ENCODE measurements at places on chromosomes 3 and 15.
A peak's percentile ranks its signal among the peaks of the same experiment; 100 is the strongest.

GRCh38 chr3:176655404-176656094 is 541.7 kb downstream of the TBL1XR1 start:
- no peak for DNase-seq

DNA sequence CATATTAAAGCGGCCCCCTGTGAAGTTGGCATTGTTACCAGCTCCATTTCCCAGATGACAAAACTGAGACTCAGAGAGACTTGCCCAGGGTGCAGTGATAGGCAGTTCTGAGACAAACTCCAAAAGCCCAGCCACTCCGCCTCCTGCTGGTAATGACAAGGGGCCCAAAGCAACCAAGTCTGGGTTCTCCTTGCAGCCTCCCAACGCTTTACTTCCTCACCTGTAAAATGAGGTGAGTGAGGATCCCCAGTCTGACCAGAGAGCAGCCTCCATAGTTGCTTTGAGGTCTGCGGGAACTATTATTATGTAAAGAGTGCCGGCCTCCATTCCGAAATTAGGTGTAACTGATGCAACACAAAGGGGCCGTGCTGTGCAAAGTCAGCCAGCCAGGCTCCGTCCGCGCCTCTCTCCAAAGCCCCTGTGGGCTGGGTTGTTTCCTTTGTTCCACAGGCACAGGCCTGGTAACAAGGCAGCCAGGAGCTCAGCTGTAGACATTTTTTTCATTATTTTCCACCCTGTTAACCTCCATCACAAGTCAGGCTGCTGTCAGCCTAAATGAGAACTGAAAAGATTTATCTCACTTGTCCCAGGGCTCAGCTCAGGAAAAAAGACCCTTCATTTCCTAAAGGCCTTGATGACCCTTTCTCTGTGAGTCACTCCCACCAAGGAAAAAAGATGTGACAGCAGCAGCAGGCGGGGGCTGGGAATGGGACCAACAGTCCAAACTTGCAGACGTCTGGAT is 139.1 kb upstream of the RAD18 start:
- no peak for DNase-seq

DNA sequence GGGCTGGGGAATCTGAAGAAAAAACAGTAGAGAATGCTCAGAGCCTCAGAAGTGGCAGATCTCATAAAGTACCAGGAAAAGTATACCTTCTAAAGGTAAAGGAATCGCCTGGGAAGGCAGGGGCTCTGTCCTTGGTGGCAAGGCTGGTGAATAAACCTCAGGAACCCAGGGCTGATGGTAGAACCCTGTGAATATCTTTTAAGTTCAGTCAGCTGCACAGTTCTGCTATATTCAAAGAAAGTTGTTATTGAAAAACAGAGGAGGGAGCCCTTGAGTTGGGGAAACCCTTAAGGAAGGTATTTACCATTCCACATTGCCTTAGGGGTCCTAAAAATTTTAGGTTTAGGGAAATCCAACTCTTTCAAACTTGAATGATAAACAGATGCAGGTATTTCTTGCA is 31.2 kb downstream of the ZPLD1 start:
- no peak for DNase-seq

DNA sequence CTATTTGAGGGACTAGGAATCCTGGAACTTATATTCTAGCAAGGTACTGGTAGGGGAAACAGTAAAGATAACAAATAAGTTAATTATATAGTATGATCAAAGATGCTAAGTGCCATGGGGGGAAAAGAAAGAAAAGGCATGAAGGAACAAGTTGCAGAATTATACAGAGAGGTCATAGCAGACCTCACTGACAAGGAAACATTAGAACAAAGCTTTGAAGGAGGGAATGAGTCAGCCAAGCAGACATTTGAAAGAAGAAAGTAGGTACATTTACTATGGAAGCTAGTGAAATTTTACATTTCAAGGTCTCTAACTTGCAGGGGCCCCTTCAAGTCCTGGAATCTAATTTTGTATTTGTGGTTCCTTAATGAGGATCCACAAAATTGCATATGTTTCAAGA is 57.2 kb upstream of the TIPARP start:
- no peak for DNase-seq

DNA sequence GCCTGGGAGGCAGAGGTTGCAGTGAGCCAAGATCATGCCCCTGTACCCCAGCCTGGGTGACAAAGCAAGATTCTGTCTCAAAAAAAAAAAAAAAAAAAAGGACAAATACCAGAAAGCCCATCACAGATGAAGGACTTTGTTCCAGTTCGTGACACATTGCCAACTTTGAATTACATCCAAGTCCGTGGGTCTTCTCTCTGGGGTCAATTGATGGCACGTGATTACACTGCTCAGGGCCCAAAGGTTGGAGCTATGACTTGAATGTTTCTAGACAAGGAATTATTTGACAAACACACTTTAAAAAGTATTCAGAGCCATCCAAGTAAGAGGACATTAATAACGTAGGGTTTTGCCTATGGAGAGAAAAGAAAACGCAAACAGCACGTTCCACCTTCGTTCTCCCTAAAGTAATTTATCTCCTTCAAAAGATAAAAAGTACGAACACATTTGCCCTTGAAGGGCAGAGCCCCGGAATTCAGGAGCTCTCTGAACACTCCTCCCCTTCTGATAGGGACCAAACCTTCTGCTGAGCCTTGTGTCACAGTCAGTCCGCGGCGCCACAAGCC is 31.3 kb upstream of the ST3GAL6 start:
- DNase-seq, result no peak

GRCh38 chr15:90539789-90540188 is 10.1 kb downstream of the CRTC3 start:
- DNase-seq, result peak; percentile 48

GRCh38 chr15:47218295-47218694 is 499.0 kb upstream of the SEMA6D start:
- DNase-seq, result no peak

GRCh38 chr15:98904544-98904943 is 103.0 kb downstream of the PGPEP1L start:
- DNase-seq, result no peak

GRCh38 chr15:69036826-69037225 is 22.3 kb downstream of the NOX5 start:
- no peak for DNase-seq

GRCh38 chr15:69026355-69026754 is 11.9 kb downstream of the NOX5 start:
- DNase-seq, result no peak

DNA sequence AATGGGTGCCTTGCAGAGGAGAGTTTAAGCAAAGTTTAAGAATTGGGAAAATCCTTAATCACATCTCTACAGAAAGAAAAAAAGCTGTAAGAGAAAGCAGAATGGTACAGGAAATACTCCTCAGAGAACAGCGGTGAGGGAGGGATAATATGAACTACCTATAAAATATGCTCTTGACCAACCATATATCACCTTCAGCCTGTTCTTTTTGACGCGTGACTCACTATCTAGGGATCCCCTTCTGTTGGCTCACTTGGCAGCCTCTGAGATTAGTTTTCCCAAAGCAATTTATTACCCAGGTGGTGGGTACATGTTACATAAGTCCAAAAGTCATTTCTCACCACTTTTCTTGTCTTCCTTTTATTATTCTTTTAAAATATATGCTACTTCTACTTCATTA is 97.7 kb downstream of the CNTN6 start:
- DNase-seq, result no peak

DNA sequence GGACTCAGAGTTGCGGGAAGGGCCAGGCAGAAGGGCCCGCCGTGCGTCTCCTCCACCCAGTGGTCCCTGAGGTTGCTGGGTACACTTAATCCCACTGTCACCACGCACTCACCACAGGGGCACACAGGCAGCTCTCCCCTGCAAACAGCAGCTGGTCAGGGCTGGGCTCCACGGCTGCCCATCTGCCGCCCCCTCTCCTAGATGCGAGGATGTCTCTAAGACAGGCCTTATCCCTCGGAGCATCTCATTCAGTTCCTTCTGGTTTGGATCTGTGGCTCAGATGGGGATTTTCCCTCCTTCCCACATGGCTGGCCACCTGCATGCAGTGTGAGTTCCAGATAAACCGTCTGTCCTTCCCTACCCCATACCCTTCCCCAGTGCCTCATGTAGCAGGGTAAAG is 26.3 kb downstream of the MRPS11 start:
- DNase-seq, result no peak

DNA sequence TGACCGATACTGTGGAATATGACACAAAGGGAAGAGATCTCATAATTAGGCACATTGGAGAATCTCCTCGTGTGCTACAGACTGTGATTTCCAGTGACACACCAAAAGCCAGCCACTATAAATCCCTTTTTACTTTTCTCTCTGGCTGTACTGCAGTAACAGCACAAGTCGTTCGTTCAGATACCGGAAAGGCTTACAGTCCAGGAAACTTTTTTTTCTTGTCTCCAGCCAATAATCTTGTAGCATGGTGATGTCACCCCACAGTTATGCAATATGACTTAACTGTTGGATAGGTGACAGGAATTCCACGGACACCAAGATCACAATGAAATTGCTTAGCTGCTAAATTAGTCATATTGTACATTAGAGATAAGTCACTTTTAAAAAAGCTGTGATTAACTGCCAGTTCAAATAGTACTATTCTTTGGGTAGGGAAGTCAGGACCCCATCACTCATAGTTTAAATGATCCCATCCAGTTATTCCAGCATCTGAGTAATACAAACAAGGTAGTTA is 36.3 kb upstream of the TSC22D2 start:
- no peak for DNase-seq

GRCh38 chr3:122077293-122078234 is 22.4 kb downstream of the CD86 start:
- no peak for DNase-seq

GRCh38 chr3:136283627-136284026 is 33.5 kb downstream of the PCCB start:
- DNase-seq, result no peak

- DNase-seq, result no peak
These were observed 27.7 kb downstream of the CRTC3 start for GRCh38 chr15:90557186-90558084.

DNA sequence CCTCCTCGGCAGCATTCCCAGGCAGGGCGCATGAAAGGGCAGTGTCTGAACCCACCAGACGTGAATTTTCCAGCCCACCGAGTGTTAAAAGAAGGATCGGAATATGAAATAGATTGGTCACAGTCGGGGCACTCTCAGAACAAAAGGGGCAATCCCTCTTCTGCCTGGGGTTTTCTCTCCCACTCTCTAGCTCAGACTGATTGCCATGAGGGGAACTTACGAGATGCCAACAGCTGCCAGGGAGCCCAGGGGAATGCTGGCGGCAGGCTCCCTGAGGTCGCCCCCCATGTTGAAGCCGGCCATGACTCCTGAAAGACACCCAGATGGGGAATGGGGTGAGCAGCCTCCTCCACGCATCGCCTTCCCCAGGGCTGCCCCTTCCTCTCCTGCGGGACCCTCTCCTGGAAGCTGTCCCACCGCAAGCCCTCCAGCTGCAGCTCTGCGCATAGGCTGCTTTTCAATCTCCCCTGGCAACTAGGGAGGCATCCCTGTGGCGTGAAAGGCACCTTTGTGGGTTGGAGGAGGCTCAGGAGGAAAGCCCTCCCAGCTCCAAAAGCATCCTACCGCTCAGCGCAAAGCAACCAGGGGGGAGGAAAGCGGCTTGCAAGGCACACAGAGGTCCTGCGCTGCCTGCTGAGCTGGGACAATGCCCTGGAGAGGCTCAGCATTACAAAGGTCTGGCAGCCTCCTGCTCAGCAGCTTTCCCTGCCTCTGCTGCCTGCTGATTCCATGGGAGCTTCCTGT is 64.8 kb upstream of the HEG1 start:
- no peak for DNase-seq
